ENCODE measurements at places on chromosomes 13 and 19.

DNA sequence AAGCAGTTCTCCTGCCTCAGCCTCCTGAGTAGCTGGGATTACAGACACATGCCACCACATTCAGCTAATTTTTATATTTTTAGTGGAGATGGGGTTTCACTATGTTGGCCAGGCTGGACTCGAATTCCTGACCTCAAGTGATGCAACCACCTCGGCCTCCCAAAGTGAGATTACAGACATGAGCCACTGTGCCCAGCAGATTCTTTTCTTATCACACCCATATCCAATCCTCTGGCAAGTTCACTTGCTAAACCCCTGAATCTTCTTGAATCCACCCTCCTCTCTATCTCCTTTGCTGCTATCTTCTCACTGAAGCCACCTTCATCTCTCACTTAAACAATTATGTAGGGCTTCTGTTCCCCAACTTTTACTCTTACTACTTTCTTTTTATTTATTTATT, 17.5 kb downstream of the TMEM143 start:
- no peak for DNase-seq

DNA sequence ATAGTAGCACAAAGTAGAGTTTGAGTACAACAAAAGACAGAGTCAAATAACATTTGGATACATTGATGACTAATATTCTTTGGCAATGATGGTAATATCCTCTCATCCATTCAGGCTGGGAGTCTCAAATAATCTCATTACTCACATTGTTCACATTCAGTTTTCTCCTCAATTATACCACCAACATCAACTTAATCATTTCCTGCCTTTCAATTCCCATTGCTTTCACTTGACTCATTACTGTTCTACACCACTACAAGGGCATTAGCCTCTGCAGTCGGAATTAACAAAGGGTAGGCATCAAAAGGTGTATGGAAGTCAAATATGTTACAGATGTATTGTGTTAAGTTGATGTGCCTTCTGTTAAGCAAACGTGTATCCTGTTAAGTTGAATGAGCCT, 518.4 kb upstream of the SLITRK1 start:
- no peak for DNase-seq

- no peak for DNase-seq
These were observed 114.1 kb upstream of the ARGLU1 start for GRCh38 chr13:106681997-106682396.

- no peak for DNase-seq
These were observed 11.8 kb downstream of the HAUS8 start for GRCh38 chr19:17063428-17063827.

GRCh38 chr19:33424181-33424580, 50.7 kb downstream of the CEBPG start:
- DNase-seq, result peak; percentile 31

GRCh38 chr19:13089139-13089856, 13.4 kb downstream of the LYL1 start:
- DNase-seq, result peak; percentile 76

DNA sequence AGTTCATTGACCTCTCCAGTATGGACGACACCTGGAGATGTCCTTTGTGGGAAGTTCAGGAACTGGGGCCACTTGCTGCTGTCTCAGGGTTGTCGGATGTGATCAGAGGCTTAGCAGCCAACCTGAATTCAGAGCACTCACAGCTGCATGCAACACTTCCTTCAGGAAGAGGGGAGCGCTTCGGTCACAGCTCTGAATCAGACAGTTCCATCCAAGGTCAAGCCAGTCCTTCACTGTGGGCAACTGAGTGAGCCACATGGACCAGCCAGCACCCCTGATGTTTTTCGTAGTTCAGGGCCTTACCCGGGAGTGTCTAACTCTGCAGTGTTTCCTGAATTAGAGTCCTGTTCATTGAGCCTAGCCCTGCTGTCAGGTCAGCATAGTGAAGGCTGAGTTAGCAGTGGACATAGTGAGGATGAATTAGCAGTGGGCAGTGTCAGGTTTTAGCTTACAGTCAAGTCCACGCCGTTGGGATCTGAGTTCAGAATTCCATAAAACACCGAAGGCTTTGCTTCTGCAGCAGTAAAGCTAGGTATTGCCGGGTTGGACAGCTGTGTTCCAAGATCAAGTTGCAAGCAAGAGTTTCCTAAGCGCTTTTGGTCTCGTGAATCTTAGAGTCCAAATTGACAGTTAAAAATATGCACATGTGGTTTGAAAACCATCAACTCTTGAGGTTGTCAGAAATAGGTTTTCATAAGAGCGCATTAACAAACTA, 5.1 kb downstream of the ZNF555 start:
- no peak for DNase-seq

GRCh38 chr19:55649268-55650125, 1.5 kb downstream of the CCDC106 start:
- no peak for DNase-seq

DNA sequence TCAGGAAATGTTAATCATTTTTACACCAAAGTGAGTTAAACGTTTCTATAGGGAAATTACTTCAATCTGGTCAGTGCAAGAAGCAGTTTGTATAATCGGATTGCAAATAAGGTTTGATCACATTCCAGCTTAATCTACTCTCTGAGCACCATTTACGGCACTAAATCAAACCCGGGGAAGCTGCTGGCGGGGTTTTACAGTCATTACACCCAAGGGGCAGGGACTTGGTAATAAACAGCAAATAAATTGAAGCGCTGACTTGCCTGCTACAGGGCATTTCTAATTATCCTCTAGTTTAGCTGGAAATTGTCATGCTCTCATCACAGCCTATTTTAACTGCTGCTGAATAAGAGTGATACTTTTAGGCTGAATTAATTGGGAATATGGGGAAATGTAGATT, 152.1 kb upstream of the SOX21 start:
- peak; percentile 82 for DNase-seq

DNA sequence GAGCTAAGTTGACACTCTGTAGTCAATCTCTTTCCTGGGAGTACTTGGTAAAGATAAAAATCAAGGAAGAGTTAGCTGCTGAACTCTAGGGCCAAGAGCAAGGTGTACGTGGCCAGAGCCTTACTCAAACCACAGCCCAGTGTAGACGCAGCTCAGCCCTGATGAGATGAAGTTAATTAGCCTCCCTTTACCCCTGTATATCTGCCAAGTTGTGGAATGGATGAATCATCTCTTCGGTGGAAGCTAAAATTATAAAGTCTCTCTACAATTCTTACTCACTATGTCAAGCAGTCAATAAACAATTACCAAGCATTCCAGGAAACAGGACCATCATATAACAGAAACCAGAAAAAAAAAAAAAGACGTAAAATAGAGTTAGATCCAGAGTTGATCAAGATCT, 146.9 kb upstream of the UFM1 start:
- no peak for DNase-seq
